ENCODE measurements at places on chromosomes 11 and 22.

DNA sequence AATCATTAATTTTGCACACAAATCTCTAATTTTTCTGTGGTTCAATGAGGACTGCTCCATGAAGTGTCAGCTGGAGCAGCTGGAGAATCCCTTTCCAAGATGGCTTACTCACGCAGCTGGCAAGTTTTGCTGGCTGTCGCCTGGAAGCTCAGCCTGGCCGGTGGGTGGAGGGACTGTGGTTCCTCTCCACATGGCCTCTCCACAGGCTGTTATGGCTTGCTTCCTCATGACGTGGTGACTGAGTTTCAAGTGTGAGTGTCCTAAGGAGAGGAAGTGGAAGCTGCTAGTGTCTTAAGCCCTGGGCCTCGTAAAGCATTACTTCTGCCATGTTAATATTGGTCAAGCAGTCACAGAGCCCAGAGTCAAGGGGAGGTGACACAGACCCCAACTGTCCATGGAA is 14.0 kb upstream of the NRIP3 start:
- no peak for DNase-seq

GRCh38 chr11:2196970-2197770 is 25.6 kb upstream of the TH start:
- DNase-seq: no peak

DNA sequence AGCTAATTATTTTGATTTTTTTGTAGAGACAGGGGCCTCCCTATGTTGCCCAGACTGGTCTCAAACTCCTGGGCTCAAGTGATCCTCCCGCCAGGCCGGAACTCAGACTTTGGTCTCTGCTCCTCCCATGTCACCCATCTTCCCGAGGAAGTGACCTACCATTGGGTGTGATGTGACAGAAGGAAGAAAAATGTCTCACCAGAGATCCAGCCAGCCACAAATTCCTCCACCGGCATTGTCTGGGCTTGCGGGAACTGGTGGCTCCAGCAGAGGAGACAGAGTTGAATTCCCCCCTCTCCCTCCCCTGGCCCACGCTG is 772 bp downstream of the SLC25A45 start:
- DNase-seq: no peak

- no peak for DNase-seq
These were observed 51.0 kb downstream of the MIAT start for GRCh38 chr22:26708256-26709009.

GRCh38 chr11:16986434-16987204 is 27.6 kb downstream of the PLEKHA7 start:
- no peak for DNase-seq

DNA sequence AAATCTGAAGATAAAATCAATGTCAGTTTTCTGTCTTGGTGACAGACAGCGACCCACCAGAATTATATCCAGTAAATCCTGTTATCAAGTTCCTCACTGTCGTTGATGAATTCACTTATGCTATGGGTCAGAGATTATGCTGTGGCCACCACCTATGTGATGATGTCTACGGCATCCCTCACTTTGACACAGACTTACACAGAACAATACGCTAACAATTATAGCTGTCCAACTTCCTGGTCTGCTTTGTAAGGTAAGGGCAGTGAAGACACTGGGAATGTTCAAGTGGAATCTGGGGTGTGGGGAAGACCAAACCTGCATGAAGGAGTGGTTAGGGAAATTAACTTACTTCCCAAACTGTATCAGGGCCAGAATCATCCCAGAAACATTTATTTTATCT is 19.3 kb upstream of the PAX6 start:
- no peak for DNase-seq

- DNase-seq: no peak
These were observed 107.2 kb downstream of the MAML2 start for GRCh38 chr11:96235751-96236150.

GRCh38 chr11:130429120-130429681 is 792 bp upstream of the ADAMTS8 start:
- DNase-seq: no peak

Data from brain pericyte (primary cell).